ENCODE measurements at places on chromosomes 12 and 14.

DNA sequence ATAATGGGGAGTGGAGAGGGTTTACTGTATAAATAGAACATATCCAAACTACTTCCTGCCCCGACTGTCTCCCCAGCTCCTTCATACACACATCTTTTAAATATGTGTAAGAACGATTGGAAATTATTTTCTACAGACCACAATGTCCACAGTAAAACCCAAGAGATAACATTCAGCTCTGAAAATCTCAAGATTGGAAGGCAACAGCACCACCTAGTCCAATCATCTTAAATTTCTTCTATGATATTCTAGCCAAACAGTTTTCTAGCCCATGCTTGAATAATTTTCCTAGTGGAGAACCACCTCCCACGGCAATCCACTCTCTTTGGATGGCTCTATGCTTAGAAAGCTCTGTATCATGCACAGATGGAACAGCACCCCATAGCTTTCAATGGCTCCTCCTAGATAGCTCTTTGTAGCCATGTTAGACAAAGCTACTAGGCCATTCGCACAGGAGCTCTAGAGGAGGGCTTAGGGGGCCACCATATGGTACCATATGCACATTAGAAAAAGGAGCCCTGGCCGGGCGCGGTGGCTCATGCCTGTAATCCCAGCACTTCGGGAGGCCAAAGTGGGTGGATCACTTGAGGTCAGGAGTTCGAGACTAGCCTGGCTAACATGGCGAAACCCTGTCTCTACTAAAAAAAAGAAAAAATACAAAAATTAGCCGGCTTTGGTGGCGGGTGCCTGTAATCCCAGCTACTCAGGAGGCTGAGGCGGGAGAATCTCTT is 18.1 kb downstream of the VDR start:
- DNase-seq, result no peak

- DNase-seq, result peak; percentile 52
These were observed 13.0 kb downstream of the PLEKHG6 start for GRCh38 chr12:6323340-6323994.

DNA sequence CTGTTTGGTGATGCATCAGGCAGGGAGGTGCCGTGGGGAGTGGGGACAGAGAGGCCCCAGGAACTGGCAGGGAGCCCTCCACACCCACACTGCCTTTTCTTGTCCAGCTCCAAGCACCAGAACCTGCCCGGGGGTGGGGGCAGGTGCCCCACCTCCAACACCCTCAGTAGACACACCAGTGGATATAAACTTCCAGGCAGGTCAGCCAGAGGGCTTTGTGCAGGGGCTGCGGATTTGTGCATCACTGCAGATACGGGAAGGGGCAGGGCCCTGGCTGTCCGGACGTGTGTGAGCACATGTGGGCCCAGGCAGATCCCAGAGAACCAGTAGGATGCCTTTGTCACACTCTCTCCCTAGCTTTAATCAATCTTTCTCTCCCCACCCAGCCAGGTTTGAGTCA is 1.3 kb upstream of the TGM1 start:
- no peak for DNase-seq

- no peak for DNase-seq
These were observed 6.1 kb downstream of the ACSS3 start for GRCh38 chr12:81083906-81084513.

DNA sequence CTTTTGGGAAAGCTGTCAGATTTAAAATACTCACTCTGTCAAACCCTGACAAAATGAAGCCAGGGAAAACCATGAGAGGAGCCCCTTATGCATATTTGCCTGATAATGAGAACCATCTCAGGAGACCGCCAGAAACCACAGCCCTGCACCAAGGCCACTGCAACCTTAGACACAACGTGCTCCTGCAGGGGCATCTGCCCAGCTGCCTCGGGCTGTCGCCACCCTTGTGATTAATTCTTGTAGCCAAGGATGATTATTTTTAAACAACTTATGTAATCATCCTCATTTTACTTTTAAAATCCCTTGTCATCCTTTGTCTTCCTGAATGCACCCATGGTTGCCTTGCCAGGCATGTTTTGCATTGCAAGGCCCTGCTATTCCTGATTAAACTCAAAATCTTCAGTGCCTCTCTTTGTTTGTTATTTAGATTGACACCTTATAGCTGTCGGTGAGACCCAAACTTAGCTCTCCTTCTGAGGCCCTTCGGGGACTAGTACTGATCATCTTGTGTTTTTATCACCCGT is 766.4 kb upstream of the TMEM132C start:
- no peak for DNase-seq

GRCh38 chr14:61438860-61439765 is 117.7 kb downstream of the PRKCH start:
- no peak for DNase-seq

- DNase-seq, result no peak
These were observed 507.1 kb downstream of the DIO2 start for GRCh38 chr14:79704041-79704807.

DNA sequence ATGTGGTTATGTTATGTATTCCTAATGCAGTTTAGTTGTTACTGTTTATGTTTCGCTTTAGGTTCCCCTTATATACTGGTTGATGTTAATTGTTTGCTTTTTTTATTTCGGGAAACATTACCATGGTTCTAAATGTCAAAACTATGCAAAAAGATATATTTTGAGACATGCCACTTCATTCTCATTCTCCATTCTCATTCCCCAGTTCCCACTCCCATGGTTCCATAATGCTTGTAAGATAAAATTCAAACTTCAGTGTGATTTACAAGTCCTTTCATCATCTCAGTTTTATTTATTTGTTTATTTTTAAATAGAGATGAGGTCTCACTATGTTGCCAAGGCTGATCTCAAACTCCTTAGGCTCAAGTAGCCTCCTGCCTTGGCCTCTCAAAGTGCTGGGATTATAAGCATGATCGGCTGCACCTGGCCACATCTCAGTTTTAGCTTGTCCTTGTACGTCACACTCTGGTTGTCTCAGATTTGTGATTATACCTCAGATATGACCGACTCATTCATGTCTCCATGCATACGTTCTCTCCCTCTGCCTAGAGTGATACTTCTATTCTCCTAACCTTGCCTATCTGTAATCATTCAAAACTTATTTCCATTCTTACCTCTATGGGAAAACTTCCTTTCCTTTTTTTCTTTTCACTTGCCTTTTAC is 407.8 kb upstream of the RGS6 start:
- no peak for DNase-seq

GRCh38 chr12:57159311-57159710 is 11.9 kb upstream of the LRP1-AS start:
- no peak for DNase-seq

DNA sequence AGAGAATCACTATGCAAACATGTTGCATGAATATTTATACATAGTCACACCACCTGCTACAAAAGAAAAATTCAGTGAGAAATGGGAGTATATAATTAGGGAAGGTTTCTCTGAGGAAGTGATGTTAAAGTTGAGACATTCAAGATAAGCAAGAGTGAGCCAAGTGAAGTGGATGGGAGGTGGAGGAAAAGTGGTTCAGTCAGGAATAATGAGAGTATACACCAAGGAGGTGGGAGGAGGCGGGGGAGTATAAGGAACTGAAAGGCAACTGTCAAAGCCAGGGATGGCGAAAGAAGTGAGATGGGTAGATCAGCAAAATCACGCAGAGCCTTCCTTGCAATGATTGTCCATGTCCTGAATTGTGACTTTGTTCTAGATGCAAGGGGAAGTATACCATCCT is 33.7 kb downstream of the PRKD1 start:
- DNase-seq, result no peak

All from NCI-H1417 (cell line).